NCI-H1930 (cell line): ENCODE measurements at places on chromosomes 1 and 21.

GRCh38 chr1:216688127-216688657 is 35.0 kb downstream of the ESRRG start:
- no peak for DNase-seq

- no peak for DNase-seq
These were observed 10.0 kb upstream of the LEFTY2 start for GRCh38 chr1:225950905-225951497.

GRCh38 chr1:41051022-41051421 is 29.5 kb upstream of the SLFNL1 start:
- DNase-seq: no peak

GRCh38 chr1:100151679-100152078 is 18.7 kb downstream of the TRMT13 start:
- no peak for DNase-seq

GRCh38 chr1:226737819-226738420 is 1.2 kb downstream of the ITPKB start:
- DNase-seq: no peak

- no peak for DNase-seq
These were observed 56.9 kb downstream of the ENAH start for GRCh38 chr1:225595974-225596551.

DNA sequence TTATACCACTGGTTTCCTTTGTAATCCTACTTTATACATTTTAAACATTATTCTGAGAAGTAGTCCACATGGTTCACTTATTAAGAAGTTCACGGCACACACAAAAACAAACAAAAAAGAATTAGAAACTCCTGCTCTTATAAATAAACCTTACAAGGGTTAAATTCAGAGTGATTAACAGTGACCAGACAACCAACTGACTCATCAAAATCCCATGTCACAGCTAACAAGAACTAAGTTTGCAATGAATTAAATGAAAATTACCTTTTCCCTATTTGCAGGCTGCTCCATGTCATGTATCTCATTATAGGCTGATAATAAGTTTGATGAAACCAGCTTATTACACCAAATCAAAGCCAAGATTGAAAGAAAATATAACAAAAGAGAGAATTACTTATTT is 77.5 kb downstream of the PUM1 start:
- DNase-seq: no peak

DNA sequence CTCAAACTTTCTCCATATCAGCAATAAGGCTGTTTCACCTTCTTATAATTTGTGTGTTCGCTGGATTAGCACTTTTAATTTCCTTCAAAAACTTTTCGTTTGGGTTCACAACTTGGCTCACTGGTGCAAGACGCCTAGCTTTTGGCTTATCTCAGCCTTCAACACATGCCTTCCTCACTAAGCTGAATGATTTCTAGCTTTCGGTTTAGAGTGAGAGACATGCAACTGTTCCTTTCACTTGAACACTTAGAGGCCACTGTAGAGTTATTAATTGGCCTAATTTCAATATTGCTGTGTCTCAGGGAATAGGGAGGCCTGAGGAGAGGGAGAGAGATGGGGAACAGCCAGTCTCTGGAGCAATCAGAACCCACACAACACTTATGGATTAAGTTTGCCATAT is 41.2 kb upstream of the IFNLR1 start:
- DNase-seq: no peak

- DNase-seq: no peak
These were observed 30.0 kb downstream of the CAPZB start for GRCh38 chr1:19455353-19455752.

DNA sequence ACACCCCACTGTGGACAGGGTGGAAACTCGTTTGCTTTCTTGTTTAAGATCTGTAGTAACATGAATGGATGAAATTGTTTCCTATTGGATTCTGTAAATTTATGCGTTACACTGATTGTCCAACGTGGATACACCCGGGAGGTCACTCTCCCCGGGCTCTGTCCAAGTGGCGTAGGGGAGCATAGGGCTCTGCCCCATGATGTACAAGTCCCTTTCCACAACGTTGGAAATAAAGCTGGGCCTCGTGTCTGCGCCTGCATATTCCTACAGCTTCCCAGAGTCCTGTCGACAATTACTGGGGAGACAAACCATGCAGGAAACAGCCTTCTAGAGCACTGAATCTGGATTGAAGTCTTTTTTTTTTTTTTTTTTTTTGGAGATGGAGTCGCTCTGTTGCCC is 1.4 kb downstream of the RCC1 start:
- DNase-seq: no peak

DNA sequence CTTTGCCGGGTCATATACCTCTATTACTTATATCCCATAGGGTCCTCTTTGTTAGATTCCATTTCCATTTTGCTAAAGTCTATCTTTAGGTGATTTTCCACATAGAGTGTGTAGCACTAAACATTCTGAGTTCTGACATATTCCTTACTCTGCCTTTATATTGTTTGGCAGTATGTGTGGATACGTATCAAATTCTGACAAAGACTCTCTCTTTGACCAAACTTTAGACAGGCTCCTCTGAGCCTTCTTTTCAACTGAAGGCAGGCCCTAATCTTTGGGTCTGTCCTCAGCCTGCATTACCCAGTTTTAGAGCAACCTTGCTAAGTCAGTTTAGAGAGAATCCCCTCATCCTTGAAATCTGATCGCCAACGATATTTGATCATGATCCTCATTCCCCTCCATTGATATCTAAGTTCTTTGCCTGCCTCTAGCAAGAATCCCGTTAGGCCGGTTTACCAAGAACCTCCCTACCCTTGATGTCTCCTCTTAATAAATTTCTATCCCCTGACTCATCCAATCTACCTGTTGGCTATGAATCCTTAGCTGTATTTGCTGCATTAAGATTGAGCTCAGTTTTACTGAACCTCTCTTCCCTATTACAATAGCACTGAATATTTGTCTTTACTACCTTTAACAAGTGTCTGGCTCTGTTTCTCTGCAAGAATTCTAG is 10.4 kb upstream of the PPT1 start:
- no peak for DNase-seq

DNA sequence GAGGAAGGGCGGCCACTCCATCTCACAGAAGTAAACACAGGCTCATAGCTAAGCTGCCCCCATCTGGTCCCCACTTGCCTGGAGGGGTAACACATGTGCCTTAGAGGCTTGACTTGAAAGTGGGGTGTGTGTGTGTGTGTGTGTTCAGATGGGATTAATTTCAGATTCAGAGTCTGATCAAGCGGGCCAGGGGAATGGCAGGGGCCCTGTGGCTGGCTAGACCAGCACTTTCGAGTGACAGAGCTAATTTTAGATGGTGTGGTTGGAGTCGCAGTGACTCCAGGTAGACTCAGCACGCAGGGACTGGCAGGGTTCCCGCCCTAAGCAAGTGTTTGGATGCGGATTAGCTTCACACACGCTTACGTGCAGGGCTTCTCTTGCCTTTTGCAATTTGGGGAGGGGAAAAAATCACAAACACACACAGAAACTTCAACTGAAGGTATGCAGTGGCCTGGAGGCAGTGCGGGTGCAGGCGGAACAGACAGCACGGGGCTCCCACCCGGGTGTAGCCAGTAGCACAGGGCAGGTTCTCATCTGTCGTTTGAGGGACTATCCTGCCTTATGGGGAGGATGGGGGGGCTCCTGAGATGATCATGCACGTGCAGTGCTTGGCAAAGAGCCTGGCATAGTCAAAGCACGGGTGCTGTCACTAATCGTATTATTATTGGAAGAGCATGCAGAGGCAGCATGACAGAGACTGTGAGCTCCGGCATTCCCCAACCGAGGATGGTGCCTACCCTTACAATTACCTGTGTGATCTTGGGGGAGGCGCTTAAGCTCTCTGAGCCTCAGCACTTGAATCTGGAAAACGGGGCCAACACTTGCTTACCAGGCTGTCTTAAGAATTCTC is 1.3 kb downstream of the EDN2 start:
- DNase-seq: no peak

- DNase-seq: no peak
These were observed 7.1 kb downstream of the PRDX6 start for GRCh38 chr1:173484276-173484675.

GRCh38 chr1:235279694-235280093 is 48.3 kb downstream of the ARID4B start:
- DNase-seq: no peak

DNA sequence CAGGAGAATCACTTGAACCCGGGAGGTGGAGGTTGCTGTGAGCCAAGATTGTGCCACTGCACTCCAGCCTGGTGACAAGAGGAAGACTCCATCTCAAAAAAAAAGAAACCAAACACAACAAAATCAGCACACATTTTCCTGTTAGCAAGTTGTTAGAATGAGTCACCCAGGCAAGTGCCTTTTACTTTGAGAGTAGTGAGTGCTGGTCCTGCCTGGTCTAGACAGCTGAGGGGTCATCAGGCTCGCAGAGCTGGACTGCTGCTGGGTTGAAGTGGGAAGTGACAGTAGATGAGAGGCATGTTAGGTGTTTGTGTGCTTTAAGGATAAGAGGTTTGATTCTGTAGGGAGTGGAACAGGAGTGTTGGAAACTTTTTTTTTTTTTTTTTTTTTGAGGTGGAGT is 31.9 kb downstream of the GNPAT start:
- DNase-seq: no peak

- DNase-seq: no peak
These were observed 43.4 kb upstream of the ZBTB40 start for GRCh38 chr1:22408230-22408629.

DNA sequence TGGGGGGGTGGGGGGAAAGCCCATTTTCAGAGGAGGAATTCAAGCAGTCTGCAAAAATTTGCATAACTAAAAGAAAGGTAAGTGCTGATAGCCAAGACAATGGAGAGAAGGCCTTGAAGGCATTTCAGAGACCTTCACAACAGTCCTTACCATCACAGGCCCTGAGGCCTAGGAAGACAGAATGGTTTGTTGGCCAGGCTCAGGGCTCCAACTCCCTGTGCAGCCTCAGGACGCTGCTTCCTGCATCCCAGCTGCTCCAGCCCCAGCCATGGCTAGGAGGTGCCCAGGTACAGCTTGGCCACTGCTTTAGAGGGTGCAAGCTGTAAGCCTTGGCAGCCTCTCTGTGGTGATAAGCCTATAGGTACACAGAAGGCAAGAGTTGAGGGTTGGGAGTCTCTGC is 571.6 kb downstream of the MATN1 start:
- DNase-seq: no peak

DNA sequence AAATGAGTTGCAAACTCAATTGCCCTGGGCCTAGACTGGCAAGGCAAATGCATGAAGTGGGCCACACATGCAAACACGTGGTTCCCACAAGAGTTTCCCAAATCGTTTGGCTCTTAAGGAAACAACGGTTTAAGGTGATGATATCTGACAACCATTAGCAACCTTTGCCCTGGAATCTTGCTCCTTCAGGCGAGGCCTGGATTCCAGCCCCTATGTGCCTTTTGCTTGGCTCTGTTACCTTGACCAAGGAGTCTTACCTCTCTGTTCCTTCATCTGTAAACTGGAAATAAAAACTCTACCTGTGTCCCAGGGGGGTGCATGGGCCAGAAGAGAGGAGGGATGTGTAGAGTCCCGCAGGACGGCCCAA is 72.1 kb upstream of the CASZ1 start:
- no peak for DNase-seq

DNA sequence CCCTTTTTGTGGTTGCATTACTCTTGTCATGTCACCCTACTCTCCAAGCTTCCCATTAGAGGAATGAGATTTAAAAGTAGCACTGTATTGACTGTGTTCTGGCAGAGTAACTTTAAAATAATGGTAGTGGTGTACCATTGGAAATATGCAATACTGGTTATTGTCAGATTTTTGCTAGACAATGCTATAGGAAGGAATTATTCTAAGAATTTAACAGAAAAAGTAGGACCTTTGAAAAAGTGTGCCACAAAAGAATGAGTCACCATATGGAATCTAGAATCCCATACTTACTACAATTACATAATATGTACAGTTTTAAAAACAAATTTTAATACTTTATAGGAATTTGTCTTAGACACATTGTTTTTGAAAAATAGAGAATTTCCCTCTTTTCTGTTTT is 13.8 kb downstream of the MIER1 start:
- DNase-seq: no peak

DNA sequence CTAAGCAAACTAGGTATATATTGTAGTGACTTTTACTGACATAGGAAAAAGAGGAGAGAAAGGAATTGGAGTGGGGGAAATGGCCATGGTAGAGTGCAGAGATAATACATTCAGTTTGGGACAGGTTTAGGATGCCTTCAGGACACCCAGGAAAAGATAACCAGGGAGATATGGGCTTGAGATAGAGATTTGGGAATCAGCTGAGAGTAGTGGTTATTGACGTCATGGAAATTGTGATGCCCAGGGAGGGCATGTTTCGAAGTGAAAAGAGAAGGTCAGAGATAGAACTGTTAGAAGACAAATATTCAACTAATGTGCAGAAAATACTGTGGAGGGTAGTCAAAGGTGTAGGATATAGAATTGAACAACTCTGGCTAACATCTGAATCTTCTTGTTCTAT is 40.6 kb downstream of the CAMSAP2 start:
- no peak for DNase-seq

- no peak for DNase-seq
These were observed 8.7 kb downstream of the TOR3A start for GRCh38 chr1:179090522-179090921.

- DNase-seq: no peak
These were observed 89.9 kb downstream of the RASAL2 start for GRCh38 chr1:178183796-178184195.
